NCI-H1930 (cell line): ENCODE measurements at places on chromosomes 7 and 10.

DNA sequence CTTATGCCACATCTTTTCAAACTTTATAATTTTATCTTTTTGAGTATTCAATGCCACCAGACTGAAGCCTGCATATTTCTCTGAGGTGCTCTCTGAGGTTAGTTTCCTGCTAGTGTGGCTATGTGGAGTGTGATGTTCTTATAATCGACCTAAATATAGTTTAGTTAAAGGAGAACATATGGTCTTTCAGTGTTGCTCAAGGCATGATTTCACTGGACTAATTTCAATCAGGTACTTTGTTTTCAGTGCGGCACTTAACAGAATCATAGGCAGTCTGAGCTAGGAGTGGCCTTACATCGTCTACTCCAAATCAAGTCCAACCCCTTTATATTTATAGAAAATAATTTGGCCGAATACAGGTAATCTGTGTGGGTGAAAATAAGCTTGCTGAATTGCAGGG, 134.2 kb downstream of the NXPH1 start:
- DNase-seq: no peak

- DNase-seq: no peak
Measured at GRCh38 chr7:50610521-50611277, 45.5 kb upstream of the DDC start.

GRCh38 chr10:29481906-29482440, 152.8 kb downstream of the SVIL start:
- DNase-seq: no peak

GRCh38 chr7:93955304-93955703, 33.8 kb downstream of the GNG11 start:
- no peak for DNase-seq

- DNase-seq: no peak
Measured at GRCh38 chr7:24874791-24875190, 105.2 kb downstream of the OSBPL3 start.

- no peak for DNase-seq
Measured at GRCh38 chr7:43637114-43637806, 54.4 kb downstream of the STK17A start.

DNA sequence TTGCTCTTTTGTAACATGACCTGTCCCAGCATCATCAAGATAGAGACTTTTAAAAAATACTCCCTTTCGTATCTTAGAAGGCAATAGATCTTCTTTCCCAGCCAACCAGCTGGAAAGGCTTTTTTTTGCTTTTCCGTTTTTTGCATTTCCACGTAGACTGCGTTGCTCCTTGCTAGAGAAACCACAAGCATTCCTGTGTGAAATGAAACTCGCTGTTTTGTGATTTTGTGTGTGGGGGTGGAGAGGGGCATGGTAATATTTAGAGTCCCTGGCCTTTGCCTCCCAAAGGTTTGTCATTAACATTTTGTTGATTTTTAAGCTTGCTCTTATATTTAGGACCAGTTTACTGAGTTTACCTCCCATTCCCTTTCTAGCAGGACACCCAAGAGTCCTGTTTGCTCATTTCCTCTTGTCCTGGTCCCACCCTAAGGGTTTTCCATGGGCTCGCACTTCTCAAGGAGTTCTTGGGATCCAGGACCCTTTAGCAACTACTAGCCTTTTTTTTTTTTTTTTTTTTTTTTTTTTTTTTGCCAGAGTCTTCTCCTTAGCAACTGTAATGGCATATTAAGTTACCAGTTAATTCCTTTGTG, 243.6 kb downstream of the BICC1 start:
- no peak for DNase-seq
